ENCODE measurements at places on chromosomes 2 and 18. TPM values are rescaled to one million over a fixed set of nuclear protein-coding genes. Genes with fewer than 3 reads are reported as not detected.

SCN3A gene
- total RNA-seq: 0.83 TPM

SERPINB5 gene
- total RNA-seq: 204 TPM

ASB18 gene
- not detected for total RNA-seq

KCNK3 gene
- 0.95 TPM for total RNA-seq

COLEC12 gene
- total RNA-seq: 1.4 TPM

C2orf72 gene
- total RNA-seq: 1.1 TPM

LYPD1 gene
- 6.1 TPM for total RNA-seq

DCAF17 gene
- total RNA-seq: 16.2 TPM

MOCOS gene
- 11.8 TPM for total RNA-seq

ATP6V1C2 gene
- total RNA-seq: 10.2 TPM

TTR gene
- not detected for total RNA-seq

SCG2 gene
- 0.13 TPM for total RNA-seq

ZBTB7C gene
- total RNA-seq: 51.9 TPM

NOSTRIN gene
- 0.76 TPM for total RNA-seq

DNA sequence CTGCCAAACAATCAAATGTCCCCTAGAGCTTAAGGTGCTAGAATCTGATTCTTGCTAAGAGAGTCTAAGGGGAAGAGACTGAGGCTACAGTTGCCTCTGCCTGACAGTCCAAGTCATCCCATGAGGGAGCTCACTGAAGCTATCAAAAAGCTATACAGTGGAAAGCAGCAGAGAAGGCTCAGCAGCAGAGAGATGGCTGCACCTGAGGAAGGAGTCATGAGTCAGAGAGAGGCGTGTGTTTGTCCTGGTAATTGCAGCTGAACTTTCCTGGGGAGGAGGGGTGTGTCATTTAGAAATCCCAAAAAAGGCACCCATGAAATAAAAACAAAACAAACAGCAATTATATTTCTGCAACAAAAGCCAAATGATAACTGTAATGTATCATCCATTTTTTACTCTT lies 305.2 kb upstream of the UBE2E3 start:
- no peak for DNase-seq
- H3K4me3 ChIP-seq: no peak overlapping the region
- H3K4me1 ChIP-seq: peaks cover 53% of the 10 kb centered on the region
- no peak overlapping the region for H3K27ac ChIP-seq

GRCh38 chr2:165635532-165635931 lies 158.5 kb downstream of the GALNT3 start:
- H3K27ac ChIP-seq: no peak overlapping the region
- no peaks in the 10 kb centered on the region for H3K27me3 ChIP-seq
- no peak for DNase-seq
- H3K36me3 ChIP-seq: no peaks in the 10 kb centered on the region

DNA sequence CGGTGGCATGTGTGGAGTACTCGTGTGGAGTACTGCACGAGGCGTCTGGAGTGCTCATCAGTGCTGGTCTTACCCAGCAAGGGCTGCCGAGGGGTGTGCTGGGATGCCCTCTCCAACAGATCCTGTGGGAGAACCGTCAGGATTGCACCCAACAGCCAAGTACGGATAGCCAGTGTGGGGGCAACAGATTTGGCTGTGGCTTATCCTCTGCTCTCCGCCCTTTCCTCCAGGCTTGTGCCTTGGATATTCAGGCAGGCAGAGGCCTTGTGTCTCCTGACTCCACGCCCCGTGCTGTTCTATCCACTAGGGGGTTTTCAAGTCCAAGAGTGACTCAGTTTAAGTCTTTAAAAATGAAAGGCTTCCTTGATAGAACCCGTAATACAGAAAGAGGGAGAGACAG lies 321.0 kb upstream of the HS6ST1 start:
- H3K36me3 ChIP-seq: no peaks in the 10 kb centered on the region
- no peaks in the 10 kb centered on the region for H3K4me1 ChIP-seq
- no peak overlapping the region for H3K27ac ChIP-seq
- no peak for DNase-seq
- no peak overlapping the region for H3K4me3 ChIP-seq
- H3K27me3 ChIP-seq: no peaks in the 10 kb centered on the region

DNA sequence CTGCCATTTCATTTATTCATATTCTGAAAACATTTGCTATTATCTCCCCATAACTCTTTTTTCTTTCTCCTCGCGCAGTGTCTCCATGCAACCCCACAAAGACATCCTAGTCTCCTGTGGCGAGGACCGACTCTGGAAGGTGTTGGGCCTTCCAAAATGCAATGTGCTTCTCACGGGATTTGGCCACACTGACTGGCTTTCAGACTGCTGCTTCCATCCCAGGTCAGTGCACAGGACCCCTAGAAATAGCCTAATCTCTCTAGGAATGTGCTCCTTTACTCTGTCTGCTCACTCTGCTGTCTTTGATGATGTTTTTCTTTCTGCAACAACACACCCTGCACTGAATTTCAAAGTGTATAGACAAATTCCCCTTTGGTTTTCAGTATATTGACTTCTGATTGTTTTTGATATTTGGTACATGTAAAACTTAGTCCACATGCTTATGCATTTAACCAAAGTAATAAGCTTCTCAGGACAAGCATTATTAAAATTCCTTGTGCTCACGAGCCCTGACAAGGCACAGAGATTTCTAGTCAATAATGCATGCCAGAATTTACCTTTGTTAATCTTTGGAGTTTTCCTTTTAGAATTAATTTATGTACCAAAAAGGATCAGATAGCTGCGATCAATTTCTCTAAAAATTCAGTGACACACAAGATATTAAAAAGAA lies 548.3 kb upstream of the VWC2L start:
- H3K27me3 ChIP-seq: no peaks in the 10 kb centered on the region
- no peak for DNase-seq
- H3K36me3 ChIP-seq: no peaks in the 10 kb centered on the region

DNA sequence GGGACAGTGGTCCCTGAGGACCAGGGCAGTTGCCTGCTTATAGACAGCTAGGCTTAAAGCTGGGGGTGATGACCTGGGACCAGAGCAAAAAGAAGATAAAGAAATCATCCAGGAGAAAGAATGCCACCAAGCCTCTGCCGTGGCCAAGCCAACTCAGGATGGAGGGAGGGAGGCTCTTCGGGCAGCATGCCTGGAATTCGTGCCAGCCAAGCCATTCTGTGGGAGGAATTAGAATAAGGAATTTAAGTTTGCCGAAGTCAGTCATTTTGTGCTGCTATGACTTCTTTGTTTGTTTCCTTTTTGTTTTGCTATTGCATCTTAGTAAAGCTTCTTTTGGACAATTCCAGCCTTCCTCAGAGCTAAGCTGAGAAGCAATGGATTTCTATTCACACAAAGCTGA lies 124.1 kb downstream of the EN1 start:
- no peaks in the 10 kb centered on the region for H3K36me3 ChIP-seq
- H3K27ac ChIP-seq: no peak overlapping the region
- H3K4me3 ChIP-seq: no peak overlapping the region
- DNase-seq: no peak
- H3K4me1 ChIP-seq: no peaks in the 10 kb centered on the region

DNA sequence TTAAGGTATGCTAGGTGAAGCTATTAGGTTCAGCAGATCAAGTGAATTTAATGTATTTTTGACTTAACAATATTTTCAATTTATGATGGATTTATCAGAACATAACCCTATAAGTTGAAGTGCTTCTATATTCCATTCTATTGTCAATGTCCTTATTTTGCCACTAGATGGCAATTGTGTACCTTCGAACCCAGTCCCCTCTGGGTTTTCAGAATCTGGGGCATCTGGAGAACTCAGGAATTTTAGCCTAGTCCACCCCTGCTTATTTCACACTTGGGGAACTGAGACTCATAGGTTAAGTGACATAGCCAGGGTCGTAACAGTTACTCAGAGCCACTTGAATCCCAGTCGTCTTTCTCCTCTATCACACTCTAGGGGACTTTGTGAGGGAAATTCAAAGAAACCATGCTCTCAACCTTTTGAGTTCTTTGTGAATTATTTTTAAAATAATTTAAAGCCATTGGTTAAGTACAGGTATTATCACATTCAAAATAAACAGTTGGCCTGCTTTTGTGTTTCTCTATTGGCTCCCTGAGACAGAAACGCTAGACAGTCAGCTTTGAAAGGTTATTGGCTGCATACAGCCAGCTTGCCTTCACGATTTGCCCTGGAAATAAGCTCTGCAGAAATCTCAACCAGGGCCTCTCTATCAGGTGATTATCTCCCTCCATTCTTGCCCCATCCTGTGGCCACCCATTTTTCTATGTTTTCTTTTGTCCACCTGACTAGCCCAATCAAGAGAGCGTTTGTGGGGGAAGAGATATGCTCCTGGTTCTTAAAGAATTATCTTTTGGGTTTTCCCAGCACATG lies 145.0 kb downstream of the TTC27 start:
- no peak overlapping the region for H3K27ac ChIP-seq
- no peaks in the 10 kb centered on the region for H3K27me3 ChIP-seq
- H3K36me3 ChIP-seq: no peaks in the 10 kb centered on the region
- no peaks in the 10 kb centered on the region for H3K4me1 ChIP-seq
- H3K4me3 ChIP-seq: no peak overlapping the region
- DNase-seq: no peak

DNA sequence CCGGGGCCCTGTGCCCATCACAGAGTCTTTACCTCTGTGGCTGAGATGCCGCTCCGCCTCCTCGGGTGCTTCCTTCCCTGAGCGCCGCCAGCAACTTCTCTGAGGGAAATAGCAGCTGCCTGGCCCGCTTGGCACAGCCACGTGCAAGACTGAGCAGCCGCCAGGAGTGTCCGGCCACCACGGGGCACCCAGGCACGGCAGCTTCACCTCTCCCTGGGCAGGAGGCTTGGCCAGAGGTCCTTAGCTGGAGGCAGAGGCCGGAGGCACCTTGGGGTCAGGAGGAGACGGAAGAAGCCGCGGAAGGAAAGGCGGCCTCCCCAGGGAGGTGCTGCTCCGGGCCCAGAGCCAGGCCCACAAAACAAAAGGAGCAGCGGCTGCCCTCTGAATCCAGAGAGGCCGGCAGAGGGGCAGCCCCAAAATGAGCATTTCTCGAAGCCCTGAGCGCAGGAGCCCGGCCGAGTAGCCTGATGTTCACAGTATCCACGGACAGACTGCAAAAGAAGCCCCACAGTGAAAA lies 6.0 kb upstream of the LIMS2 start:
- H3K4me1 ChIP-seq: peaks cover 7% of the 10 kb centered on the region
- peaks cover 12% of the 10 kb centered on the region for H3K27me3 ChIP-seq
- no peak overlapping the region for H3K27ac ChIP-seq
- peak overlapping the region; percentile 27 for H3K4me3 ChIP-seq
- DNase-seq: no peak
- no peaks in the 10 kb centered on the region for H3K36me3 ChIP-seq

GRCh38 chr2:545711-546650 lies 131.2 kb downstream of the TMEM18 start:
- H3K4me1 ChIP-seq: no peaks in the 10 kb centered on the region
- no peak overlapping the region for H3K27ac ChIP-seq
- H3K4me3 ChIP-seq: no peak overlapping the region
- no peak for DNase-seq
- H3K27me3 ChIP-seq: no peaks in the 10 kb centered on the region

GRCh38 chr2:71453404-71454220 lies at the start of gene DYSF:
TSS of gene DYSF (plus strand) at chr2:71453561.
- no peak for DNase-seq
- H3K4me1 ChIP-seq: peaks cover 11% of the 10 kb centered on the region
- H3K27ac ChIP-seq: peak within 1 kb of the TSS; percentile 69
- H3K4me3 ChIP-seq: peak within 1 kb of the TSS; percentile 54
- H3K36me3 ChIP-seq: no peaks in the 10 kb centered on the region

- H3K36me3 ChIP-seq: no peaks in the 10 kb centered on the region
- H3K27me3 ChIP-seq: no peaks in the 10 kb centered on the region
- no peak overlapping the region for H3K4me3 ChIP-seq
These were observed 639.8 kb downstream of the TMEM182 start for GRCh38 chr2:103401621-103402020.

DNA sequence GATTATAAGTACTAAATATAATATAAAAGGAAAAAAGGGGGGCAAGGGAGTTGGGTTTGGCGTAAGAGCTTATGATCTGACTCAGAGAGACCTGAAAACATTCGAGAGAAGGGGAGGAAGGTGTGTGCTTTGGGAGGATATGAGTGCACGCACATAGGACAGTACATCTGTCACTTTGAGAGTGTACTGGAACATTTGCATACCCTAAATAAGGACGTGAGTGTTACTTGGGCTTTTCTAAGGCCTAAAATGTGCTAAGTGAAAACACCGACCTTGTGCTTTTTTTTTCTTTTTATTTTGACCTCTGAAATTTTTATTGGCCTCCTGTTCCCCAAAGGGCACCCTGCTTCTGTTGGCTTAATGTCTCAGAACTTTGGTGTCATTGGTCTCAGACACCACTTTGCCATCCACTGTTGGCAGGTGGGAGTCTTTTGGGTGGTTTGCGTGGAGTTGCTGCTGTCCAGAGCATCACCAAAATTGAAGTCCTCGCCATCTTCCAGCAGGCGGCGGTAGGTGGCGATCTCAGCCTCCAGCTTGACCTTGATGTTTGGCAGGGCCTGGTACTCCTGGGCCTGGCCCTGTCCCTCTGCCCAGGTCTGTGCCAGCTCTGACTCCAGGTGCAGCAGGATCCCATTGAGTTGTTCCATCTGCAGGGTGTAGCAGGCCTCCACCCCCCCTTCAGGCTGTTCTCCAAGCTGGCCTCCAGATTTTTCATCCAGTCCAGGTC lies 57.7 kb downstream of the CD28 start:
- H3K27ac ChIP-seq: no peak overlapping the region
- H3K27me3 ChIP-seq: no peaks in the 10 kb centered on the region
- no peaks in the 10 kb centered on the region for H3K36me3 ChIP-seq
- H3K4me1 ChIP-seq: peaks cover 10% of the 10 kb centered on the region

- peak overlapping the region; percentile 29 for H3K27ac ChIP-seq
- no peaks in the 10 kb centered on the region for H3K36me3 ChIP-seq
- H3K4me1 ChIP-seq: peaks cover 8% of the 10 kb centered on the region
These were observed 290.8 kb downstream of the ALPK2 start for GRCh38 chr18:58338141-58338540.

DNA sequence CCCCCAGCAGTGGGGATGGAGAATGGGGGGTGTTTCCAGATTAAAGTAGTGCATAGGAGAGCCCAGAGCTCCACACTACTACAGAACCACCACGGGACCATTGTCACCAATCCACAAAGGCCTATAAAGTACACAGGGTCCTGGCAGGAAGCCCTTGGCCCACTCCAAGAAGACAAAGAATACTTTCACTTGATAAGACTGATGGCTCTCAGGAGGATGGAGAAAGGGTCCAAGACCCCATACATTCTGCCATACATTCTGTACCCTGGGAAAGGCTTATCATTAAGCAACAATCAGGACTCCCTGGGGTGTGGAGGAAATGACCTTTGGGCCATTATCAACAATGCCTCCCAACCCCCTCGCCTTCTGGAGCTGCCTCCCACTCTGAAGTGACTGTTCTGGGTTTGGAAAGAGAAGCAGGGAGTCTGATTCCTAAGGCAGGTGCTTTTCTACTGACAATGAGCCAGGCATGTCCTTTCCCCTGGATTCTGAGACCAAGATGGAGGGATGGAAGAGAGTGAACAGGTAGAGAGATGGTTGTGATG lies 85.4 kb downstream of the XDH start:
- peaks cover 8% of the 10 kb centered on the region for H3K27me3 ChIP-seq
- DNase-seq: no peak
- no peak overlapping the region for H3K27ac ChIP-seq
- no peak overlapping the region for H3K4me3 ChIP-seq

DNA sequence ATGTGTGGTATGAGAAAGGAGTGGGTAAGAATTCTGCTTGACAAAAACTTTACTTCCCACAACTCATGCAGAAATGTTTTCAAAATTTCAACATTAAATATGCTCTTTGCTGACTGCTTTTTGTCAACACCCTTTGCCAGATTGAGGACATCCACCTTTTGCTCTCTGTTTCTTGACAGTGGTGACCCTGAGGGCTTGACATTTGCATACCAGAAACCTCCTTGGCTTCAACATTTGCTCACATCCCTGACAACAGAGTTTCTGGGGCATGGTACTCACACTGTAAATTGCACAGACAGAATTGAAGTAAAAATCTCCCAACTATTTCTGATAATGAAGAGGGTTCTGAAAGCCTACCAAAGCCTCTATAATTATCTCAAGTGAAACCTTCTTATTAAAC lies 95.7 kb downstream of the RND3 start:
- no peak overlapping the region for H3K4me3 ChIP-seq
- DNase-seq: no peak
- H3K4me1 ChIP-seq: no peaks in the 10 kb centered on the region
- H3K27me3 ChIP-seq: no peaks in the 10 kb centered on the region
- H3K36me3 ChIP-seq: no peaks in the 10 kb centered on the region

Measured in esophagus squamous epithelium (tissue), 5 donors.